Activated naive CD8-positive, alpha-beta T cell treated with anti-CD3 and anti-CD28 coated beads for 36 hours (primary cell): ENCODE measurements at places on chromosomes 5 and 9. TPM values are rescaled to one million over a fixed set of nuclear protein-coding genes. Genes with fewer than 3 reads are reported as not detected.

Gene ATOX1
- 98.6 TPM for total RNA-seq

Gene PCDHA3
- total RNA-seq, result not detected

Gene CDX1
- total RNA-seq, result not detected

Gene IGFBPL1
- not detected for total RNA-seq

Gene ZNF169
- total RNA-seq, result 4.2 TPM

Gene PRSS3
- total RNA-seq, result not detected

Gene MARCOL
- total RNA-seq, result not detected

Gene SEMA6A
- total RNA-seq, result not detected

Gene EIF4E1B
- total RNA-seq, result not detected

Gene LCN12
- 0.84 TPM for total RNA-seq
